ENCODE measurements at places on chromosomes 3 and 15.

DNA sequence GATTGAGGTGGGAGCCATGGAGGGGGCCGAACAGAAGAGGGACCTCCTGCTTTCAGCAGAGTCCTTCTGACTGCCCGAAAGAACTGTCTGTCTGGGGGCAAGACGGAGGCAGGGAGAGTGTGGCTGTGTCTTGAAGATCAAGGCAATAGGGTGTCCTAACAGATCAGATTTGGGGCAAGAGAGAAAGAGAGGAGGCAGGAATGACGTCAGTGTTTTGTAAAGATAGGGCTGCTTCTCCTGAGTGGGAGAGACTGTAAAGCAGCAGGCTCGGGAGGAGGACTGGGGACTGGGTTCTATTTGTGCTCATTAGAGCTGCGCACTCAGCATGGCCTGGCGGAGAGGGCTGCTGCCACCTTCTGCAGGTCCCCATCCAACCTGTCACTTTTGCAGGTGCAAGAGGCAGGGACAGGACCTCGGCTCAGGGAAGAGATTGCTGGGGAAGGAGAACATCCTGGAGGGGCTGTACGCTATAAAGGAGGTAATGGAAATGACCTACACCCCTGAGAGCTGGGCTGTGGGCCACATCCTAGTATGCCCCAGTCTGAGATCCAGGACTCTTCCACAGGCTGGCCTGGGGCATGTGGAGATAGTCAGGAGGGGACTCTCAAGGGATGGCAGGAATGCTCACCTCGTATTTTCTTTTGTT lies 29.0 kb upstream of the FGD5 start:
- DNase-seq, result no peak

- no peak for DNase-seq
These were observed 215.1 kb upstream of the MLF1 start for GRCh38 chr3:158355623-158356588.

GRCh38 chr15:67228286-67228685 lies 26.2 kb downstream of the AAGAB start:
- no peak for DNase-seq

- DNase-seq, result no peak
These were observed 814 bp upstream of the TEX264 start for GRCh38 chr3:51670053-51670822.

DNA sequence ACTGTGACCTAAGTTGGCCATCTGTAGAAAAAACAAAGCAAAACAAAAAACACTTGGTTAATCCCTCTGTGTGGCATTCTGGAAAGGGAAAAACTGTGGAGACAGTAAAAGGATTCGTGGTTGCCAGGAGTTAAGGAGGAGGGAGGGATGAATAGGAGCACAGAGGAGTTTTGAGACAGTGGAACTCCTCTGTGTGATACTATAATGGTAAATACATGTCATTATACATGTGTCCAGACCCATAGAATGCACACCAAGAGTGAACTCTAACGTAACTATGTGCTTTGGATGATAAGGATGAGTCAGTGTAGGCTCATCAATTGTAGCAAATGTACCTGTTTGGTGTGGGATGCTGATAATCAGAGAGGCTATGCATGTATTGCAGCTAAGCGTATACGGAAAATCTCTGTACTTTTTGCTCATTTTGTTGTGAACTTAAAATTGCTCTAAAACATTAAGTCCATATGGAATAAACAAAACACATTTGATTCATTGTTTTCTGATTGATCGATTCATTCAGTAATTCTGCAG lies 33.4 kb downstream of the RAP2B start:
- DNase-seq, result no peak

DNA sequence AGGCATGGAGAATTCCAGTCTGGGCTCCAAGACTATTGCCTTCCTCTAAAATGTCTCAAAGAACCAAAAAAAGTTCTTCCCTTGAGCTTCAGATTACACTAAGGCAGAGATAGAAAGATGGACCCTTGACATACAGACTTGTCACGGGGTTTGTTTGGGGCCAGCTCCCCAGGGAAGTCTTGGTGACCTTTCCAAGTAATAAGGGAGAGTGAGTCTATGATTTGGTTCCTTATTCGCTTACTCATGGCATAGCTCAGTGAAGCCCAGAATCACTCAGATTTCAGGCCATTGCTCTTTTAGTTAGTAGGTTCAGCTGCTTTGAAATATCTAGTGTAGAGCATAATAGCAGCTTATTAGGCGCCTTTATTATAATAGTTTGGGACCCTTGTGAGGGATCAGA lies 90.3 kb downstream of the PLCL2 start:
- DNase-seq, result no peak

GRCh38 chr3:164365242-164365641 lies 713.1 kb downstream of the SI start:
- no peak for DNase-seq

GRCh38 chr15:25056484-25057425 lies 102.0 kb downstream of the SNRPN start:
- no peak for DNase-seq

All from NCI-H460 (cell line).